ENCODE measurements at places on chromosomes 5 and 9.

- DNase-seq, result no peak
Measured at GRCh38 chr9:134055981-134056461, 11.8 kb downstream of the BRD3 start.

DNA sequence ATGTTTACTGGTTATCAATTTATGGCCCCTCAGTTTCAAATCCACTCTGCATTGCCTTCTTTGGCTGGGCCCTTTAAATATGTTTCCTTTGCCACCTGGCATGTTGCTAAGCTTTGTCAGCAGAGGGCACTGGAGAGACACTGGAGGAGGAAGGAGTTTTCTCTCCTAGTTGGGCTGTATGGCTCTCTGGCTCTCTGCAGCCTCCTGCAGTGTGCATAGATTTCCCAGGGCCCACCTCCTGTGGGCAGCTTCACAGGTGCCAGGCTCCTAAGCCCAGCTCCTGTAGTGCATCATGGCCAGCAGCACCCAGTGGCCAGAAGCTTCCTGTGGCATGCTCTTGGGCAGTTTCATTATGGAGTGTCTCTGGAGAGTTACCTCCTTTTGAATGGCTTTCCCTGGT is 23.3 kb downstream of the CAVIN4 start:
- DNase-seq, result no peak

DNA sequence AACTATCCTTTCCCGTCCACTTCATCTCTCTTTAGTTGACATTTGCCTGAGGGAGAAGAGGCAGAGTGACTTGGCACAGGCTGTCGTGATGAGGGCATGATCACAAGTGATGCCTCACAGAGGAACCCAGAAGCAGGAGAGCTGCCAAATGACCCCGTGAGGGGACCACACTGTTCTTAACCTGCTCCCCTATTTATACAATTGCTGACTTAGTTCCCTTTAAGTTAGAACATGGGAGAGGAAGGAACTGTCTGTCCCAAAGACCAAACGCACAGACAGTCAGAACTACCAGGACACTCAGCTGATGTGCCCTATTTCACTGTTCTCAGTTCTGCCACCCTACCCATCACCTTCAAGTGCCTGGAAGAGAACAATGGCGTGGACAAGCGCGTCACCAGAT is 73.7 kb downstream of the SLC1A3 start:
- DNase-seq, result no peak

GRCh38 chr9:86599561-86599960 is 245.4 kb upstream of the TUT7 start:
- no peak for DNase-seq

- DNase-seq, result no peak
Measured at GRCh38 chr5:153551537-153552079, 61.1 kb downstream of the GRIA1 start.

DNA sequence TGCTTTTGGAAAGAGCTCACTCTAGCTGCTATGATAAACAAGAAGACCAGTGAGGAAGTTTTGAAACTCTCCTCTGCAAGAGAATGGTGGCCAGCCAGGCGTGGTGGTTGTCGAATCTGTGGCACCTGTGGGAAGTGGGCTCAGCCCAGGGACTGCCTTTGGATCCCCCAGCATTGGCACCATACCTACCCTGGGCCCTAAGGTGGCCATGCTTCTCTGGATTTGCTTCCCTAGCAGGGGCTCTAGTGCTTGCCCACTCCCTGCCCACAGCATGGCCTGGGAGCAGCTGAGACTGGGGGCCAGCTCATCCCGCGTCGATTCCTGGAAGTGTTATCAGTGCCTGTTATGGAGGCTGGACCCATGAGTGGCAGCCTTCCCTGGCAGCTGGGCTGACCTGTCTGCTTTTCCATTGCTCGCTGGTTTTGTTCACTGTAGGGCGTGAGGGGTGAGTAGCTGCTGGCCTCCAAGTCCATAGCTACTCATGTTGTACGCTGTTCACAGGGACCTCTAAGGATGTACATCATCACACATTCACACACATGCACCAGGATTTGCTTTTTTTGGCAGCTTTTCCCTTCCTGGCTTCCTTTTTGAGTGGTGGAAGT is 2.3 kb downstream of the SLC22A4 start:
- DNase-seq, result no peak

- no peak for DNase-seq
Measured at GRCh38 chr5:54323495-54323894, 13.1 kb upstream of the ARL15 start.

- no peak for DNase-seq
Measured at GRCh38 chr9:109320331-109320741, 523 bp downstream of the EPB41L4B start.

GRCh38 chr5:51104556-51104955 is 278.7 kb upstream of the ISL1 start:
- no peak for DNase-seq

DNA sequence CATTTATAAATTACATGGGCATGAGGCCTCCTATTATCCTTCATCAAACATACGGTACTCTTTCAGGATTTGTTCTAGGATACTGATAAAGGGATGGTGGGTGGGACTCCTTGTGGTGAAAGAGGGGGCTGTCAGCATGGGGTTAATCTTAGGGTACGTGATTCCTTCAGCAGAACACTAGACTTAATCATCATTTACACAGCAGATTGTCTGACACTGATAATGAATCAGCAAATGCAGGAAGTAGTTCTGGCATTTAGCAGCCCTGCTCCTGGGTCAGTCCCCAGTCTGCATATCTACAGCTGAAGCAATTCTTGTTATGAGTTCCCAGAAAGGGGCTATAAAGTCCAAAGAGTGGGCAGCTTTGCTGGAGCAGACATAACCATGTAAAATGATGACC is 384.6 kb downstream of the SPOCK1 start:
- DNase-seq, result no peak

- no peak for DNase-seq
Measured at GRCh38 chr9:131658377-131659129, 81.3 kb downstream of the RAPGEF1 start.

- DNase-seq, result no peak
Measured at GRCh38 chr5:92553326-92553725, 1027.7 kb downstream of the NR2F1-AS1 start.

DNA sequence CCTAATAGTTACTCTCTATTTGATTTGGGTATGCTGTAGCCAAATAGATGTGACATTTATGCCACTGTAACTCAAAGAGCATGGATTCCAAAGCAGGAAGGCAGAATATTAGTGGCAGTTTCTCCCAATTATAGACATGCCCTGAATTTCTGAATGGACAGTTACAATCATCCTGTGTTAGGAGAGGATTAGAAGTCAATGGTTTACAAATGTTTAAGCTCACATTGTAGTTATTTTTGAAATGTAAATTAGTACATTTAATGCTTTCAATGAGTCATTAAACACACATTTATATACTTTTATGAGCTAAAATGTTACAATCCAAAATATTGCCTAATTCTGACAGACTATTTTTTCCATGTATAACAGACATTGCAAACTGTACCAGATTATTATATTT is 62.3 kb upstream of the CDH18 start:
- DNase-seq, result no peak

DNA sequence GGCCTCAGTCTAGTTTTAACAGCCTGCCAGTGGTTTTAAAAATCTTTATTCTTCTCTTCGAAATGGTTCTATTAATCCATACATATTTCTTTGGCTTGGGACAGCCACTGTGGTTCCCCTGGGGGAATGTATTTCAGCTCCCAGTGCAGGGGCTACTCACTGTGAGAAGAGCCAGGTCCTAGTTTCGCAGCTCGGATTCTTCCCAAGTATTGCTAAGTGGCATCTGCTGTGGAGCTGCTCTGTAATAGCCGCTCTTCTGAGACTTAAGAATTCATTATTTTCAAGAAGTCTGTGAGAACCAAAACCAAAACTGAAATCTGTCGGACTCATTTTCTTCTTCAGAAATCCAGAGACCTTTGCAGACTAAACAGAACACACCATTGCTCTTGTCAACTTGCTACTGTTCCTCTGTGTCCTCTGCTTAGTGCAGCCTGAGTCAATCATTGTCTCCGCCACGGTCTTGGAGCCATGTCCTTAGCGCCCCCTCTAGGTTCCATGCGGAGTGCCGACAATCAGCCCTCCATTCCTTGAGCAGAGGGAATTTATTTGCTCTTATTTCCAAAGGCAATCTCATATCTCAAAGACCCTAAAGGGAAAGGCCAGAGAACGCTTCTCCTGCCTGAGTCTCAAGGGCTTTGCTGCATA is 478.2 kb downstream of the SPATA31D1 start:
- no peak for DNase-seq

GRCh38 chr5:140362875-140363630 is 3.1 kb downstream of the SLC4A9 start:
- peak; percentile 75 for DNase-seq

- no peak for DNase-seq
Measured at GRCh38 chr9:115207003-115207836, 89.3 kb upstream of the TNC start.

- DNase-seq, result no peak
Measured at GRCh38 chr9:86809759-86810367, 137.4 kb downstream of the GAS1 start.

DNA sequence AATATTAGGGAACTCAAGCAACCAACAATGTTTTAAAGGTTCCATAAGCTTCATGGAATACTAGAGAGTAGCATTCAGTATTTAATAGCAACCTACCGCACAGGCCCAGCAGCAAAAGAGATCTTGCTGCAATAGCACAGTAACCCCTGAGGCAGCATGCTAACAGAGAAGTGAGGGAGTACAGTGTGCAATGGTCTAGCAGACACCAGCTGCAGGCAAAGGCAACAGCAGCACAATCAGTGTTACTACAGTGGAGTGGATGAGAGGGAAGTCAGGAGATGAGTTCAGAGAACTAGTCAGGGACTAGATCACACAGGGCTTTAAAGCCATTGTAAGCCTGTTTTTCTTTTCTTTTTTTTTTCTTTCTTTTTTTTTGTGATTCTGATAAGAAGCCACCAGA is 2.8 kb downstream of the TICAM2 start:
- no peak for DNase-seq

GRCh38 chr9:99416007-99416406 is 193.9 kb downstream of the SEC61B start:
- no peak for DNase-seq

DNA sequence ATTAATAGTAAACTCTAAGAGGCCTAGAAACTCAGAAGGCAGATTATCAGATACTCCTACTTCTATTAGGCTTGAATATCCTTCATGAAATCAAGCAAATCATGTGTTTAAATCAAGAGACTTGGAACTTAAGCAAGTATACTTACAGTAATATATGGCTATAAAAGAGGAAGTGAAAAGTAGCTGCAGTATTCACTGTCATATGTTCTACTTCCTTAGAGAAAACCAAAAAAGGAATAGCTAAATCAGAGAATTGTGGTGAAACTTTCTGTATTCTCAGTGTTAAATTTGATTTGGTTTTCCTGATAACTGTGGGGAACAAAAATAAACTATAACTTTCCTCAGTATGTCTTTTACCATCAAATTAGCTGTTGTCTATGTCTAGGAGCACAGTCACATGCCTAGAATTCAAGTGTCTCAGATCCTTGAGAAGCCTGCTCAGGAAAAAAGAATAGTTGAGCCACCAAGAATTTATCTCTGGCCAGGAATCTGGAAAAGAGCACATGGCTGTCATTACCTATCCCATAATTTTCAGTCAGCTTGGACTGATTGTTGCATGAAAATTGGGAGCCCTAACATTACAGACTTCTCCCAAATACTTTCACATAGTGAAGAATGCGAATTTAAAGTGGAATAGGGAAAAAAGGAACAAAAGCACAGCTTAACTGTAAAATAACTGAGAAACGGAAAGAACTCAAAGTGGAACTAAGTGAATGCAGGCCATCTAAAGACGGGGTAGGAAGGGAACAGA is 1.7 kb downstream of the FKBP15 start:
- DNase-seq, result no peak

All from activated T-helper 9 cell treated with anti-CD3 and anti-CD28 coated beads, Interleukin-2, amount 50 U/mL, for 16 hours (primary cell).